Fibroblast of villous mesenchyme (primary cell): ENCODE measurements at places on chromosomes 13 and 19. TPM values are rescaled to one million over a fixed set of nuclear protein-coding genes. Genes with fewer than 3 reads are reported as not detected.

ADGRL1 gene
- 1.7 and 1.9 TPM in 2 replicates for total RNA-seq

GIPC3 gene
- 0.32 and 0.43 TPM in 2 replicates for total RNA-seq

UBE2L5 gene
- not detected in 2 replicates for total RNA-seq

NAPSA gene
- total RNA-seq = under 0.01 and 0.32 TPM in 2 replicates

RFX1 gene
- 2.3 and 2.6 TPM in 2 replicates for total RNA-seq

LRRC63 gene
- total RNA-seq = under 0.01 TPM in 1 of 2 replicates, not detected in the other

KIR2DL3 gene
- total RNA-seq = not detected in 2 replicates

ZNF763 gene
- 0.32 and 0.86 TPM in 2 replicates for total RNA-seq

ZNF681 gene
- 0.32 and 0.43 TPM in 2 replicates for total RNA-seq
